NCI-H774 (cell line): ENCODE measurements at places on chromosomes 3 and 15.

GRCh38 chr3:11651900-11652299, 8.2 kb upstream of the VGLL4 start:
- no peak for DNase-seq

GRCh38 chr3:197613199-197613598, 57.4 kb upstream of the BDH1 start:
- DNase-seq: no peak

DNA sequence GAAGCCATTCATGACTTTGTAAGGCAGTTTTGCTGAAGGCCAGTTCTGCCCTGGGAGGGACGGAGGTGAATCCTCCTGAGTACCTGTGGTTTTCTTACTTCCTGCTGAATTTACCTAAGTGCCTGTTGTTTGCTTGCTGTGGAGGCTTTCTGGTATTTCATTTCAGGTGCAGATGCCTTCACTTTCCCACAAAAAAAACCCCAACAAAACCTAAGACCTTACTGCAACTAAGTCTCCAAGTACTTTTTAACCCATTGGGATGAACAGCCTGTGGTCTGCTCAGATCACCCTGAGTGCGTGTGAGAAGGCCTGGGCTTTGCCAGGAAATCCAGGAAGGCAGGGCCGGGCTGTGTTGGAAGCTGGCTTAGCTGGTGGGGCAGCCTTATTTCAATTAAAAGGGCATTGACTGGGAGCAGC, 65.3 kb downstream of the IGF1R start:
- DNase-seq: no peak

GRCh38 chr15:45091576-45091975, 22.4 kb downstream of the DUOX2 start:
- no peak for DNase-seq

DNA sequence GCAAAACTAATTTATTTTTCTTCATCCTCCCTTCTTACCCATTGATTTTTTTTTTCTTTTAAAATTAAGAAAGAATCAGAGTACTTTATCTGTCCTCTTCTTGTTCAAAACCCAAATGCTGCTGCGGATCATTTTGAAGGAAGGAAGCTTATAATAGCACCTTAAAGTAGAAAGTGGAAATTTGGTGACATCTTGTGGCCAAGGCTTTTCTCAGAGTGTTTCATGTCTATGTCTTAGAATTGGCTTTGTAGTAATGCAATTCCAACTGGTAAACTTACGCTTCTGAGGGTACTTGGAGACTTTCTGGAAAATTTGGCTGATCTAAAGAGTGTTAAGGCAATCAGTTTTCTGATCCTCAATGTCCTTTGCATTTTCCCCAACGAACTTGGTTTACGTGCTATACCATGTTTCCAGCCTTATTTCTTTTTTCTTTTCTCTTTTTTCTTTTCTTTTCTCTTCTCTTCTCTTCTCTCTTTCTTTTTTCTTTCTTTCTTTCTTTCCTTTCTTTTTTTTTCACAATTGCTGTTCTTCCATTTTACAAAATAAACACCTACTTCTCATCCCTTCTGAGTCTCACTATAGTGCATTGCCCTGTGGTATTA, 30.7 kb downstream of the C3orf38 start:
- DNase-seq: no peak

- no peak for DNase-seq
Measured at GRCh38 chr3:53536282-53536681, 41.9 kb downstream of the CACNA1D start.

GRCh38 chr15:68559345-68560310, 19.2 kb upstream of the CORO2B start:
- peak; percentile 57 for DNase-seq

- no peak for DNase-seq
Measured at GRCh38 chr3:73427048-73427706, 197.6 kb downstream of the PDZRN3 start.

GRCh38 chr3:192953926-192954325, 36.3 kb upstream of the MB21D2 start:
- DNase-seq: no peak

DNA sequence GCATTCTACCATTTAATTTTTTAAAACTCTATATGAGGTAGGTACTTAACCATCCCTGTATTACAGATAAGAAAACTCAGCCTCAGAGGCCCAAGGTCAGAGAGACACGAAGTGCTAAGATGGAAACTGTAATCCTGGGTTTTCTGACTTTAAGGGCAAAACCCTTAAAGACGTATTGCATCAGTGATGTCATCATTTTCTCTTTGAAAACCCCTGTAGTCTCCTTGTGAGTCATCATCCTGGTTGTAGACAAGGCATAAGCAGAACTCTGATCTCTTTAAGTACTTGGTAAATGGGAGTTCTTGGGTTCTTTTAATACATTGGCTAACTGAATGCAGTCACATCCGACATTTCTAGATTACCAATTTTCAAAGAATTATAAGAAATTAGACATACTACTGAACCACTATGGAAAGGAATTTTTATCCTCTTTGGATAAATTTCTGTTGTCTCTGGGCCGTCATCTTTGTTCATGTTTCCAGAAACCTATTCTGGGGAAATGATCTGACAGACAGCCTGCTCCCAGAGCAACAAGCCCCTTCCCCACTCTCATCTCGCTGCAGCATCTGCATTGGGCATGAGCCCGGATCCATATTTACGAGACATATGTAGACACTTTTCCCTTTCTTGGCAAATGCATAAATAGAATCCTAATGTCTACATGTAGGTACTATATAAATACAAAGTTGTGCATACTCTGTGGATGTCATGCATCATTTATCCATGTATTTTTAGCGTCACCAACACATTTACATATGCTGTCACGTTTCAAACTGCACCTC, 48.7 kb upstream of the MDFIC2 start:
- no peak for DNase-seq

DNA sequence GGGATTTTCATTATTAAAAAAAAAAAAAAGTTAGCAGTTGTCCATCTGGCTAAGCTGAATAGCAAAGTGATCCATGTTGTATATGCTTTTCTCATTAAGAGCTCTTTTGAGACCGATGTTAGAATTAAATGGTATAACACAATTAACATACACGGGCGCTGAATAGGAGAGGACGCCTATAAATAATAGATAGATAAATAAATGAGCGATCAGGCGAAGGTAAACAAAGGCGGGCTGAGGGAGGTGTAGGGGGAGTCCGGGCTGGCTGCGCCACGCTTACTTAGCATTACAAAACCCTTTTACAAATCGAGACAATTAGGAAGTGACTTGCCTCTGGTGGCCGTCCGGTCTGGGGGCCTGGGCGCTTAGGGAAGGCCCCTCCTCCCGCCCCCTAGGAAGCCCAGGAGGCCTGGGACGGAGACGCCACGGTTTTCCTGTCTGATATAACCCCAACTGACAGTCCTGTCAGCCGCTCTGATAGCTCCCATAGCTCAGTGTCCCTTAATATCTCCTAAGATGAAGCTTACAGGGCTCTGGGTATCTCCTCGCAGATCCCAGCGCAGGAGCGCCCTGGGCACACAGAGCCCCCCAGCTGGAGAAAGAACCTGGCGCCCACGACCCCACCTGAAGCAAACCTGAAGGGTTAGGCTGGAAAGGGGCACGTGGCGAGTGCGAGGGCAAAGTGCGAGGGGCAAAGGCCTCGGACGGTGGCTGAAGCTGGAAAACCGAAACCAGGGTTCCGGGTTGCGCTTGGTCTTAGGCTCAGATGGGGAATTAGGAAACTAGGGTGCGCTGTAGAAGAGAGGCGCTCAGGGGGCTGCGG, 3.6 kb downstream of the SOX14 start:
- DNase-seq: no peak

DNA sequence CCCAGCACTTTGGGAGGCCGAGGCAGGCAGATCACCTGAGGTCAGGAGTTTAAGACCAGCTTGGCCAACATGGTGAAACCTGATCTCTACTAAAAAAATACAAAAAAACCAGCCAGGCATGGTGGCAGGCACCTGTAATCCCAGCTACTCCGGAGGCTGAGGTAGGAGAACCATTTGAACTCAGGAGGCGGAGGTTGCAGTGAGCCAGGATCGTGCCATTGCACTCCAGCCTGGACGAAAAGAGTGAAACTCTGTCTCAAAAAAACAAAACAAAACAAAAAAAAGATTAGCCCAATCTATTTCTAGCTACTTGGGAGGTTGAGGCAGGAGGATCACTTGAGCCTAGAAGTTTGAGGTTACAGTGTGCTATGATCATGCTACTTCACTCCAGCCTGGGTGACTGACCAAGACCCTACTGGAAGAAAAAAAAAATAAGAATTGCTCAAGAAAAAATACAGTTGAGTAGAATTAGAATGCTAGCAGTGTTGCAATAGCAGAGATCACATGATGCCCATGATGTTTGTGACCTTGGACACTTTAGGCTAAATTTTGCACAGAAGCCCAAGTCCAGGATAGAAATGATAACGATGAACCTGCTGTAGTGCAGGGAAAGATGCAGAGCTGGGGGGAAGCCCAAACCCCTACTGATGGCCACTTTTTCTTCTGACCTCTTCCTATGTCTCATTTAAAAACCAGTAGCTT, 162.2 kb downstream of the LPP start:
- no peak for DNase-seq

DNA sequence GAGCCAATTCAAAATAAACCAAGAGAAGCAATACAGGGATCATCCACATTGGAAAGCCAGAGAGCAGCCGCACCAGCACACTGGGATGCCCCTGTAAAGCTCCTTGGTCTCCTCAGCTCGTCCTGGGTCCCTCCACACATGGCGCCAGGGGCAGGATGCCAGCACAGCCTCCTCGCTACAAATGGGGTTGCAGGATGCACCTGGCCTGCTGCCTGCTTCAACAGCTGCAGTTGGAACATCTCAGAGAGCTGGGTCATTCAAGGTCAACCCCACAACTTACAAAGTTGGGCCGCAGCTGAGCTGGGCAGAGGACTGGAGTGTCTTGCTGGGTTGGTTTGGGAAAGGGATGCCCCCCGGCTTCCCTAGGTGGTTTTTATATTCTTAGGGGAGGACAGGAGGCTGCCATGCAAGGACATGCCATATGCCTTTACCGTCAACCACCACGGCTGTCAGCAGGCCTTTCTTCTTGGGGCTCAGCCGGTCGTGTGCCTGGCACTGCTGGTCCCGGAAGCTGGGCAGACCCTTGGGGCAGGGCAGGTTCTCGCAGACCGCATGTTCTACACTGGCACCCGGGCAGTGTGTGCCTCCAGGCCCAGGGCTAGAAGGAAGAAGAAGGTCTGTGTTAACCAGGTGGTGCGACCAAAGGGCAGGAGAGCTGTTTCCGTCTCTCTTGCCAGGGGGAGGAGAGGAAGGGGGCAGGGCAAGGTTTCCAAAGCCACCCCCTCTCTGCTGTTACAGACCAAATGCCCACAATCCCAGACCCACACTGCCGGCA, 225.2 kb downstream of the ADAMTS17 start:
- DNase-seq: no peak

- no peak for DNase-seq
Measured at GRCh38 chr3:16673530-16673929, 68.3 kb upstream of the DAZL start.

GRCh38 chr3:117084277-117084676, 374.7 kb downstream of the TUSC7 start:
- DNase-seq: no peak

DNA sequence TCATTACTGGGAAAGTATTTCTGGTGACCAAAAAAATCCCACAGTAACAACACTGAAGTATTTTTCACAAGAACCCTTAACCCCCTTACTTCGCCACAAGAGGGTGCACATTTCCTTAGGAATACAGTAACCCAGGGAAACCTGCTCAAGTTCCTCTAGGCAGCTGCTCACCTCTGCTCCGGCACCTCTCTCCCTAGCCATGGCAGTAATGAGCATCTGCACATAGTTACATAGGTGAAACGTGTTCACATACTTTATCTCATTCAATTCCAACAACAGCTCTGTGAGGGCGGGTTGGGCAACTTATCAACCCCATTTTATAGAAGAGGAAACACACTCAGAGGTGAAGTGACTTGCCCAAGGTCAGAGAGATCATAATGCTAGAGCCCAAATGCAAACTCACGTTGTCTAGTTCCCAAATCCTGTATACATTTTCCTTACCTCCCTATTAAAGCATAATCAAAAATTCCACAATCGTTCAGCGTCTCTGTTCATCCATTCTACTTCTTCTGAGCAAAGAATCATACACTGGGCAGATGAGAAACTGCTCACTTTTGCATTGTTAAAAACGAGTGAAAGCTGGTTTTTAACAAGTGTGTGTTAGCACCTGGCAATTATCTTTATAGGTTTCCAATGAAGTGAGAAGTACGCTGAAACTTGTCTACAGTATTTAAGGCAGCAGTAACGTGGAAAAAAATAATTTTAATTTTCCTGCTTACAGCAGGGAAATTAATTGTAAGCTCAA, 90.7 kb downstream of the IGF2BP2 start:
- peak; percentile 35 for DNase-seq

DNA sequence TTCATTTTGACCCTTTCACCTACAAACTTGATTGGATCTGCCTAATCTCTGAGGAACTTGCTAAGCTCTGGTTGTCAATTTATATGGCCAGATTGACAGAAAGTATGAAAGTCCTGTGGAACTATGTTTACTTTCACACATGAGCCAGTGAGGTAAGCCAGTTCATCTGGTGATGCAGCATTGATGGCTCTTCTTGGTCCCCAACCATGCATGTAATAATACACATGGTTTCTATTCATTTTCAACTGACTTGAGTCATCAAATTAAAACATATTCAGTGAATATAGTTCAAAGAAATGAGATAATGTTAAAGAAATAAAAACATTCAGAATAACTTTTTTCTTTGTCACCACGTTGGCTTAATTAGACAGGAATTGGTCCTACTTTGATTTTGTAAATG, 336.1 kb upstream of the THBS1 start:
- no peak for DNase-seq

- no peak for DNase-seq
Measured at GRCh38 chr3:150691414-150692040, 12.2 kb downstream of the ERICH6 start.

DNA sequence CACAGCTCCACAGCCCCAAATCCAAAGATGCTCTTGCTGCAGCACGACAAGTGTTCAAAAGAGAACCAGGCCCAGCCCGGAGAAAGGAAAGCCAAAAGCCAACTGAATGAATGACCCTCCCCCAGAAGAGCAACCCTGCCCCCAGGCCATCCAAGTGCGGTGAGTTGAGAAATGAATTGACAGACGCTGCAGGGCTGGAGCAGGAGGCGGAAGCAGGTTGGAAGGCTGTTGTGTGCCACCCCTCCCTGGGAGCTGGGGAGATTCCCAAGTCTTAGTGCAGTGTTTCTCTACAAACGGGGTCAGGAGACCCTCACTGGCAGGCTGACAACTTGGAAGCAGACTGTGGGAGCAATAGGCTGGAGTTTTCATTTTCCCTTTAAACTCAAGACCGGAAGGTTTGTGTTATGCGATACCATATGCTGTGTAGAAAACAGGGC, 3.5 kb upstream of the SPTBN5 start:
- DNase-seq: no peak

GRCh38 chr15:29259233-29259632, 10.4 kb downstream of the NSMCE3 start:
- DNase-seq: no peak

DNA sequence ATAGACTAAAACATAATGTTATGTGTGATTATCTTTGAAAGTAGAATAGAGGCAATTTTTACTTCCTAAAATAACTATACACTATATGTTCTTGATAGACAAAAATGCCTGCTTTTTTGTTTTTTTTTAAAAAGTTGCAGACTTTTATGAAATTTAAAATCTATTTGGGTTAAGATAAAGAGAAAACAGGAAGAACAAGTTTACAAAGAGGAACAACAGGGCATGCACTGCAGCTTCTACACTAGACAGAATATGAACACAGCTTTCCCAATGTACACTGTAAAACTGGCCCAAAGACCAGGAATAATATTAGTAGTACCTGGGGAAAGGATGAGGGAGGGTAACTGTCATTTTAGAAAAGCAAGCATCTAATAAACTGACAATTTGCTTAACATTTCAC, 53.7 kb downstream of the NR1I2 start:
- no peak for DNase-seq

GRCh38 chr3:13866041-13866965, 13.6 kb downstream of the WNT7A start:
- no peak for DNase-seq

GRCh38 chr15:67805666-67806516, 19.4 kb upstream of the SKOR1 start:
- peak; percentile 53 for DNase-seq
